ENCODE measurements at places on chromosomes 12 and 14. TPM values are rescaled to one million over a fixed set of nuclear protein-coding genes. Genes with fewer than 3 reads are reported as not detected.
A peak's percentile ranks its signal among the peaks of the same experiment; 100 is the strongest.

GRCh38 chr12:93943780-93944179, 204.6 kb upstream of the PLXNC1 start:
- H3K36me3 ChIP-seq = no peaks in the 10 kb centered on the region
- H3K27ac ChIP-seq = no peak overlapping the region
- DNase-seq = no peak
- H3K4me1 ChIP-seq = no peaks in the 10 kb centered on the region
- H3K4me3 ChIP-seq = no peak overlapping the region
- no peaks in the 10 kb centered on the region for H3K27me3 ChIP-seq

GRCh38 chr14:105865266-105865903, 339.0 kb downstream of the TMEM121 start:
- H3K27ac ChIP-seq = no peak overlapping the region
- no peaks in the 10 kb centered on the region for H3K36me3 ChIP-seq
- no peak for DNase-seq

- H3K4me3 ChIP-seq = no peak overlapping the region
- peaks cover 9% of the 10 kb centered on the region for H3K4me1 ChIP-seq
- DNase-seq = no peak
- no peak overlapping the region for H3K27ac ChIP-seq
Observed at GRCh38 chr12:3727354-3727753, 25.6 kb downstream of the CRACR2A start.

DNA sequence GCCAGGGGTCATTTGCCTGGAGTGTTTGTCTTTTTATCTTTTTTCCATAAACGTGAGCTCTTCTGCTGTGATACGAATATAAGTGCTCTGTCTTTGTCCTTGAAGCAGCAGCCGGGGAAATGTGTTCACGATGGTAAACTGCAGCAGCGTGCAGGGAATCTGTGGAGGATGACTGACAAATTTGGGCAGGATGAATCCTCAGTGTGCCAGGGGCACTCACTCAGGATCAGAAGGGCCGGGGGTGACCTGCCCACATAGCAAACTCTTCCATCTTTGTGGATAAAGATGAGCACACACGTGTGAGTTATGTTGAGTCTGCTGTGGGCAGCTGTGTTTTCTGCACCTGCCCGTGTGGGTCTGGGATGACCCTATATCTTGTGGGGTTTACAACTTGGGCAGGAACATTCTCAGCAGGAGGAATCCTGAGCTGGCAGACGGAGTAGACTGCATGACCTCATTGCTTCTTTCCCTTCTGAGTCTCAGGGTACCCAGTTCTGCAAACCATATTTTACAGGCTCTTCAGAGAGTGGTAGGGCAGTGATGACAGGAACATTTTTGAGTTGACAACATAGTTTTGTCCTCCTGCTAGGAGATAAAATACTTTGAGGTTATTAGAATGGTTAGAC, 711 bp downstream of the ANO4 start:
- H3K27ac ChIP-seq = no peak overlapping the region
- H3K36me3 ChIP-seq = no peaks in the 10 kb centered on the region
- no peak overlapping the region for H3K4me3 ChIP-seq
- no peak for DNase-seq
- no peaks in the 10 kb centered on the region for H3K4me1 ChIP-seq

DNA sequence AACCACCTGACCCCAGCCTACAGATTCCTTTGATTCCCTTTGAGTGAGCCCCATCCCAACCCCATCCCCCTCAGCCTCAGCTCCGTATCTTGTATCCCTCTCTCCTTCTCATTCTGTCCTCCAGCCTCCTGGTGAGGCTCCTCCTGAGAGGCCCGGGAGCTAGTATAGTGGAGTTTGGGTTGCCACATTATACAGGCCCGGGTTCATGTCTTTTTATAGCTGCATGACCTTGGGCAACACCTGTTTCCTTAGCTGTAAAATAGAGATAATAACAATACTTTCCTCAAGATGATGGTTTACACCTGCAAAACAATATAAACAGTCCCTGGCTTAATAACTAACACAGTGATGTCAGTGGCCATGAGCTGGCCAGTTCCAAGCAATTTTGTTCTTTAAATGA, 89.8 kb downstream of the STAB2 start:
- no peaks in the 10 kb centered on the region for H3K36me3 ChIP-seq
- H3K27me3 ChIP-seq = no peaks in the 10 kb centered on the region
- DNase-seq = peak; percentile 61

DNA sequence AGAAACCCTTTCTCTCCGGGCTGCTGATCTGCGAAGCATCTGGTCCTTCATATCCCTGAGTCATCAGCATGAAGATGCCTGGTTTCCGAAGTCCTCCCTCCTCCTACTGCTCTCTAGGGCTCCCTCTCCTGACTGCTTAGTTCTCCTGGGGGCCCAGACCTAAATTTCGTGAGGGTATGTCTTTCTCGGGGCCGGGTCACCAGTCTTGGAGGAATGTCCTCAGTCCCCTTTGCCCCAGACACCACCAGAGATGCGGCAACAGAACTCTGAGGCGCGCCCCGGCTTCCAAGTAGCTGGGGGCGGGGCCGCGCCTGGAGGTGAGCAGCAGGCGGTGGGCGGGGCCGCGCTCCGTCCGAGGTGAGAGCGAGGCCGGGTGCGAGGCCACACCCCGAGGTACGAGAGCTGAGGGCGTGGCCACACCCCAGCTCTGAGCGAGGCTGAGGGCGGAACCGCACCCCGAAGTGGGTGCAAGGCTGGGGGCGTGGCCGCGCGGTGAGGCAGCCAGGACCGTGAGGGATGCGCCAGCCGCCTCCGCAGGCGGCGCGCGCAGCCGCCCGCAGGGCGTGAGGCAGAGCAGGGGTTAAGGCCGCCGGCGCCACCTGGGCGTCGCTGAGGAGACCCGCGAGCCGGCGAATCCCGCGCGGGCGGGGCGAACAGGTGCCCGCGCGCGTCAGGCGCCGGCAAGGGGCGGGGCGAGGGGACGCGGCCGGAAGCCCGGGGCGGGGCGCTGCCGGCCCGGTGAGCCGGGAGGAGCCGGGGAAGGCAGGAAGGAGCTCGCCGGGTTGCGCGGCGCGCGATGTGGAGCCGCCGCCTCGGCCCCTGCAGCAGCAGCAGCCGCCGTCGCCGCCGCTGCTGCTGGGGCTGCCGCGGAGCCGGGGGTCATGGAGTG, at the start of gene BICDL1:
BICDL1 (plus strand) TSS at position 765 of the 889 bp plus-strand sequence. CDS start 633 bp downstream, outside the sequence.
- peak within 1 kb of the TSS; percentile 78 for H3K27ac ChIP-seq
- no peaks in the 10 kb centered on the region for H3K36me3 ChIP-seq
- no peaks in the 10 kb centered on the region for H3K27me3 ChIP-seq
- H3K4me3 ChIP-seq = peak within 1 kb of the TSS; percentile 59

- H3K27me3 ChIP-seq = no peaks in the 10 kb centered on the region
- DNase-seq = no peak
- no peak overlapping the region for H3K4me3 ChIP-seq
Observed at GRCh38 chr14:90968025-90968424, 92.4 kb downstream of the RPS6KA5 start.

DNA sequence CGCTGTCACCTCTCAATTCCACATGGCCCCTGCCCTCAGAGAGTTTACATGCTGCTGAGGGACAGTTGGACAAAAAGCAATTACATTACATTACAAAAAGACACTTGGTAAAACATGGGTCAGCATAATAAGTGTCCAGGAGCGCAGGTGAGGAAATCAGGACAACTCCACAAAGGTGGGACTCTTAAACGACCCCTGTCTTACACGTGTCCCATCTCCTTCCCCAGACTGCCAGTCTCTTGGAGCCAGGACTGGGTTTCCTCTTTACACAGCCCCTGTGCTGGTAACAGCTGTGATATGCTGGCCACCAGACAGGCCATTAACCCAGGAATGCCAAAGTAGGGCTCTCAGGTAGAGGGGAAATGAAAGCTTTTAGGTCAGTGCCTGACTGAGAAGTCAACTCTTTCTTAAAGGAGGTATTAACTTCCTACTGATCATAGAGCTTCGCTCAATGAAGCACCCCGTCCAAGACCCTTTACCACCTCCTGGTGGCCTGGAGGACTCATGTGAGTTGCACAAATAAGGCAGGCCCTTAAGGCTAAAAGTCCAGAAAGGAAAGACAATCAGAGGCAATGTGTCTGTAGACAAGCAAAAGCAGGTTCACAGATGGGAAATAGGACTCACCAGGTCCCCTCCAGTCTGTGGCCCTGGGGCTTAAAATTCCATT, 55.5 kb downstream of the ANO2 start:
- H3K36me3 ChIP-seq = no peaks in the 10 kb centered on the region
- no peaks in the 10 kb centered on the region for H3K4me1 ChIP-seq

DNA sequence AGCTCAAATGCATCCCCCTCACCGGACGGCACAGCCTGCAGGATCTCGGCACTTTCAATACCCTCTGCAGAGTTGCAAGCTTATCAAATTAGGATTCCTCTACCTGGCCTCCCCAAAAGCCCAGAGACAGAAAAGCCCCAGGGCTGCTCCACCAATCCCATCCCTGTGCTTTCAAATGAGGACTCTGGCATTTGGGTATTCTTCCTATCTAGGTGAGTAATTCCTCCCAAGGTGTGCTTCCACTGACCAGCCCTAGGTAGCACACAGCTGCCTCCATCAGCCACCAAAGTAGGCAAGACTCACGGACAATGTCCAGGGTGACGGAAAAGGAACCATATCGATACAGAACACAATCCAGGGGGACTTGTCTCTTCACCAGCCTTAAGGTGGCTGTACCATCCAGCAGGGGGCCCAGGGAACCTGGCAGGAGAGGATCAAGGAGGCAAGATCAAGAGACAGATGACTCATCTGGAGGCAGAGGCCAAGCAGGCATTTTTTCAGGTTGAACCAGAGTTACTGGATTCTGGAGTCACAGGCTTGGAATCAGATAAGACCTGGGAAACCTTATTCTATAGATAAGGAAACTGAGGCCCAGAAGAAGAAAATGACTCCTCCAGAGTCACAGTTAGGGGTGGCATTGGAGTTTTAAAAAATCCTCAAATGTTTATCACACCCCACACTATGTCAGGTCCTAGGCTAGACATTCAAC, 9.9 kb downstream of the PMEL start:
- peaks cover 4% of the 10 kb centered on the region for H3K4me1 ChIP-seq
- no peak for DNase-seq
- H3K4me3 ChIP-seq = no peak overlapping the region
- H3K27ac ChIP-seq = no peak overlapping the region
- peaks cover 4% of the 10 kb centered on the region for H3K36me3 ChIP-seq
- H3K27me3 ChIP-seq = no peaks in the 10 kb centered on the region

DNA sequence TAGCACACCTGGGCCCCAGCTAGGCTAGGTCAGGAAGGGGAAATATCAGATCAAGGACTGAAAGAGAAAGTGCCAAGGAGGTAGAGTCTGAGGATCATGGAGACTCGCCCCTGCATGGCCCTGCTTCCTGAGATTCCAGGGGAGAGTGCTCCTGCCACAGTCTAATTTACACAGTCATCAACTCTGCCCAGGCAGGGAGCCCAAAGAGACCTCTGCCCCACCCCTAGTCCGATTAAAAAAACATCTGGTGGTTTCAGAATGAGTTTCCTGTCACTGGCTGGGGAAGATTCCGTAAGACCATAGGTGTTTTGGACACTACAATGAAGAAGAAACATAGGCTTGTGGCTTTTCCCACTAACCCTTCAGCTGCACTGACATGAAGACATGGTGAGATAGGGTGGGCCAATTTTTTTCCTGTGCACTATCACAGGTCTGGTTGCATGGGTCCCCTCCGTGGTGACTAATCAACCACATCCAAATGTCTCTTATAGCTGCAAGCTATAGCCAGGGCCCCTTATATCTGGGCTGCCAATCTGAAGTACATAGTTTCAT, 31.5 kb upstream of the GZMB start:
- no peak overlapping the region for H3K27ac ChIP-seq
- H3K4me3 ChIP-seq = no peak overlapping the region
- no peaks in the 10 kb centered on the region for H3K4me1 ChIP-seq
- H3K36me3 ChIP-seq = no peaks in the 10 kb centered on the region

The MGP gene
- 37.6 TPM for total RNA-seq

The TC2N gene
- 67.6 TPM for total RNA-seq

The PPM1H gene
- 7.4 TPM for total RNA-seq

The IQSEC3 gene
- 0.16 TPM for total RNA-seq

The HOXC6 gene
- 0.15 TPM for total RNA-seq

The CIROP gene
- total RNA-seq = not detected

The MYO1H gene
- 0.21 TPM for total RNA-seq

The TSHR gene
- 0.11 TPM for total RNA-seq

The ENDOU gene
- total RNA-seq = not detected

Data from colonic mucosa (tissue), 4 donors.